CD4-positive, alpha-beta memory T cell (primary cell): ENCODE measurements at places on chromosomes 11 and 22.
A peak's percentile ranks its signal among the peaks of the same experiment; 100 is the strongest.

DNA sequence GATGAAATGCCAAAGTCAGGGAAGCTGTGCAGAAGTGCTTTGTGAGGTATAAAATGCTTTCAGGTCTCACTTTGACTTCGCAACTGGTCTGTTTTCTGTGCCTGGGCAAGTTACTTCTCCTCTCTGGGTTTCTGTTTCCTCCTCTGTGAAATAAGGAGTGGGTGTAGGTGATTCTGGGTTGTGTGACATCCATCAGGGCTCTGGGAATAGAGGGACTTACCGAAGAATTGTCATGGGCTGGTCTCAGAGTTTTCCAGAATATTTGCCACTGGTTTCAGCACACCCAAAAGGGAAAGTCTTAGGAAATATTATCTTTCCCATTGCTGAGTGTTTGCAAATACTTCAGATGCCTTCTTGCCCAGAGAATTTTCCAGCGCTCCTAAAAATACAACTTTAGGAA lies 118.4 kb downstream of the KIAA1671 start:
- no peak for DNase-seq

DNA sequence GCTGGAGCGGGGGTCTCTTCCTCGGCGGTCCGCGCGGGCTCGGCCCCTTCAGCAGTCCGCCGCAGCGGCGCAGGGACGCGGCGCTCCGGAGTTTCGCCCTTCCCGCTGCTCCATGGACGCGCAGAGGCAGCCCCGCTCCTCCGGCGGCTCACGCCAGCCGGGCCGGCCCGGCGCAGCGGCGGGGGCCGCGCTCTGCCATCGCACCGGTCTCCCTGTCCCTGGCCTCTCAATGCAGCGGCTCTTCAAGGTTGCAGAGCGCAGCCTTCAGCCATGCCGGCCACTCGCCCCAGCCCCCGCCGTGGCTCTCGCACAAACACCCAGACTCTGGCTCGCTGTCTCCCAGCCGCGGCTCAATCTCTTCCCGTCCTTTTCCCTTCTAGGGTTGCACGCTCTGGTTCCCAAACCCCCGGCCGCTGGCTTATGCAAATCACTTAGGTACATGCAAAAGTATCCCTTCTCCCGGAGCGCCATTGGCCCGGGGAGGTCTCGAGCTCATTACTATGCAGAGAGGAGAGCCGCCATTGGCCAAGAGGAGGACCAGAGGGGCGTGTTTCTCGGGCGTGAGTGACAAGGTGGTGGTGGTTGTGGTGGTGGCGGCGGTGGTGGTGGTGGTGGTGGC lies at the start of gene LGR4:
LGR4 (minus strand) TSS at position 393 of the 619 bp plus-strand sequence. CDS start 488 bp downstream, outside the sequence.
- peak; percentile 70 for DNase-seq

DNA sequence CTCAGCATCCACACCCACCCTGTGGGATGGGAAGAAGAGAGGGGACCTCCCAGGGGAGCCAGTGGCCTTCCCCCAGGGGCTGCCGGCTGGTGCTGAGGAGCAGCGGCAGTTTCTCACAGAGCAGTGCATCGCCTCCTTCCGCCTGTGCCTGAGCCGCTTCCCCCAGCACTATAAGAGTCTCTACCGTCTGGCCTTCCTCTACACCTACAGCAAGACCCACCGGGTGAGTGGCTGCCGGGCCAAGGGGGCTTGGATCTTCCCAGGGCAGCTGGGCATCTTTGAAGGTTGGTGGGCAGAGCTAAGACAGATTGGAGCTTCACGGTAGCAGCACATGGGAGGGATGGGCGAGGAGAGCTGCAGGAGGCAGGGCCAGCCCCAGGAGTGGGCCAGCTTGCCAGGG lies 61.8 kb upstream of the SUSD2 start:
- DNase-seq: no peak

DNA sequence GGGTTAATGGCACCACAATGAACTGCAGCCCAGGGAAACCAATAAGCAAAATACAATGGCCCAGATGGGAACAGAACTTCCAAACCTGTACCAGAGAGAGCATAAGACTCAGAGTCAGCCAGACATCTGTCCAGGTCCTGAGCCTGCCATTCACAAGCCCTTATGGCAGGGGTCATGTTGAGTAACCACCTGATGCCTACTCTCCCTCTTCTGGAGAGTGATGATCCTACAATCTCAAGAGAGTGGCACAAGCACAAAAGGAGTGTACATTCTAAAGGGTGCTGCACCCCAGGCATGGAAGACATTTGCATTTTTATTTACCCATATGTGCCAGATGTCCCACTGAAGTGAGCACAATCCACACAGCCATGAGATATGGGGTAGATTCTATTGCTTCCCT lies 10.6 kb downstream of the TENM4 start:
- no peak for DNase-seq

DNA sequence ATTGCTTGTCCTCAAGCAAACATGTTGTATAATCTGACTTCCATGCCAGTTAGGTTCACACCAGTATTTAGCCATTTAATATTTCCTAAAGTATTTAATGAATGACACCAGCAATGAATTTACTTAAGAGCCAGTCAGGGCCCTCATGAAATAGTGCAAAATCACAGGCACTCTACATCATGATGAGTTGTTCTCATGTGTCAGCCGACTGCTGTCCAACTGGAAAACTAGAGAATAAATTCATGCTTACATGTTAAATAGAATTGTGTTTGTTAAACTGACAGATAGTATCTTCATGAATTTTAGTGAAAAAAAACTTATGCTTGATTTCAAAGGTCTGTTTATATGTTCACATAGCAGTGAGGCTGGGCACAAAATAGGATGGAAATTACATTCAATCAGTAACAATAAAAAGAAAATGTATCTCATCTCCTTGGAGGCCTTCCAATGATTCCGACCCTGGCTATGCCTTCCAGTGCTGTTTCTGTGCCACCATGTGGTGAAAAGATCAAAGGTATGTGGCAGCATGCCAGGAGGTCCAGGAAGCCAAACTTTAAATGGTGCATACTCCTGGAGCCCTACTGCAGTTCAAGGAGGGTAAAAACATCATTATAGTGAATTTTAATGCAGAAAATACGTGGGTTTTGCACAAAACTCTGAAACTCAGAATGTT lies 45.2 kb downstream of the CTSC start:
- DNase-seq: no peak

- no peak for DNase-seq
Measured at GRCh38 chr11:1349327-1350041, 40.1 kb upstream of the TOLLIP start.

DNA sequence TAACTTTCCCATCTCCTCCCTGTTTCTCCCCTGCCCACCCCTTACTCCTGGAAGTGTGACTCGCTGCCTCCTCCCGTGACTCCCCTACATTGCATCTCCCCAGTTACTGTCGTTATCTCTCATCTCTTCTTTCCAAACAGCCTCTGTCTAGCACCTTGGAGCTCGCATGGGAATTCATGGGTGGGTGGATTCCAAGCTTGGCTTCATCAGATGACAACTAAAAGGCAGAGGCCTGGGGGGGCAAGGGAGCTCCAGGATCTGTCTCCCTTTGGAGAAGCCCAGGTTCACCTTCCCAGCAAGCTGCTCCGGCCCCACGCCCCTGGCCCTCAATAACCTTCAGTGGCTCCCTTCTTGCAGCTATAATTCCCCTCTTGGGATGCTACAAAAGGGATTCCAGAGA lies 6.9 kb upstream of the CCND1 start:
- DNase-seq: no peak

DNA sequence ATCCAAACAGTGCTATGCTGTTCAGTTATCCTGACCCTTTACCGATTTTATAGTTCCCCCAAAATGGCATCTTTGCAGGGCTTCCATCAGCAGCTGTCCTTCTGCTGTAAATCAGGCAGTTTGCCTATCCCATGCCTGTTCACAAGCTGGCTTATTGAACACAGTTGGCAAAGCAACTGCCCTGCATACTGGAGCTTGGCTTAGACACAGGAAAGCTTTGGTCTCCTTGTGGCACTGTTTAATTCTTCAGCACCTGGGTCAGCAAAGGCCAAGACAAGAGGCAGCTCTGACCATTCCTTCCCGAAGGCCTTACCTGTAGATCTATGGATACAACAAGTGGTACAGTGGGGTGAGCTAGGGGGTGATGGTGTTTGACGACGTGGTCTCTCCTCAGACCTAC lies 32.2 kb downstream of the TSPAN18 start:
- DNase-seq: no peak

DNA sequence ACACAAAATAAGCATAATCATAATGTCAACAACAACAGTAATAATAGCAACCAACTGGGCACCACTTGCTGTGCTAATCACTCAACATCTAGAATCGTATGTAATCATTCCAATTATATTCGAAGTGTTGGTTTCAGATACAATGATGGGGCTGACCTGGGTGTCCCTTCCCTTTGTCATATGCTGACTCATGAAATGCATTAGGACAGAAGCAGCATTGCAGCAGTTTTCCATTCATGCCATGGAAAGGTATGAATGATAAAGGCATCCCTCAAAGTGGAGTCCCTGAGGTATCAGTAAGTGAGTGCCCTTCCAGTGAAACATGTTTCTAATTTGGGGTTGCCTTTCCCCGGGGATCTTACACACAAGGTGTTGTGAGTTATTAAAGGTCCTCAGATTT lies 46.3 kb upstream of the ANO3 start:
- no peak for DNase-seq

- peak; percentile 27 for DNase-seq
Measured at GRCh38 chr22:29310863-29311339, 4.5 kb downstream of the GAS2L1 start.

DNA sequence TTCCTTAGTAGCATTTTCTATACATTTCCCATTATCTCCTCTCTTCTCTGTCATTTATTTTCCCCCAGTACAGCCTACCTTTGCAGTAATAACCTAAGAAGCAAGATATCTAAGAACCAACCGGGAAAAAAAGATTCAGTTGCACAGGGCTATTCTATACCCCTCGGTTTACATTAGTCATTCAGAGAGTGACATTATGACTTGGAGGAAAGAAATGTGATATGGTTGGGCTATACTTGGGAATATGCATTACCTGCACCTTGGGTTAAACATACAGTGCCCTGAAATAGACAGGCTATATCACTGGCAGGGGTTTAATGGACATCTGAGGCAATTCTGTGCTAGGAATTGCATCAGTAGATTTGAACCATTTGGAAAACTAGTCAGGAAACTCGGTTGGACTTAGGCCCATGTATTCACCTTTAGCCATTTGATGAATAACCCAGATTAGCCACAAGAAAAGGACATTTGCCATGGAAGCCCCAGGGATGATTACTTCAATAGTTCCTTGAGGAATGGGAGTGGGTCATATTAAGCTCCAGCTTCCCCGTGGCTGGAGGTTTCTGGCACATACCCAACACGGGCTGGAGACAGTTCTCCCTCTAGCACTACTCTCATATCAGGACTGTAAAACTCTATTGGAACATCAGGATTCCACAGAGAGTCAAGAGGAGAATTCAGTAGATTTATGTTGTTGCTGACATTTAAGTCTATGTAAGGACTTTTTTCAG lies 973.2 kb downstream of the NTM start:
- no peak for DNase-seq

GRCh38 chr22:39215426-39216142 lies 29.2 kb downstream of the PDGFB start:
- DNase-seq: peak; percentile 57

- no peak for DNase-seq
Measured at GRCh38 chr11:92495107-92495793, 270.6 kb downstream of the FAT3 start.

DNA sequence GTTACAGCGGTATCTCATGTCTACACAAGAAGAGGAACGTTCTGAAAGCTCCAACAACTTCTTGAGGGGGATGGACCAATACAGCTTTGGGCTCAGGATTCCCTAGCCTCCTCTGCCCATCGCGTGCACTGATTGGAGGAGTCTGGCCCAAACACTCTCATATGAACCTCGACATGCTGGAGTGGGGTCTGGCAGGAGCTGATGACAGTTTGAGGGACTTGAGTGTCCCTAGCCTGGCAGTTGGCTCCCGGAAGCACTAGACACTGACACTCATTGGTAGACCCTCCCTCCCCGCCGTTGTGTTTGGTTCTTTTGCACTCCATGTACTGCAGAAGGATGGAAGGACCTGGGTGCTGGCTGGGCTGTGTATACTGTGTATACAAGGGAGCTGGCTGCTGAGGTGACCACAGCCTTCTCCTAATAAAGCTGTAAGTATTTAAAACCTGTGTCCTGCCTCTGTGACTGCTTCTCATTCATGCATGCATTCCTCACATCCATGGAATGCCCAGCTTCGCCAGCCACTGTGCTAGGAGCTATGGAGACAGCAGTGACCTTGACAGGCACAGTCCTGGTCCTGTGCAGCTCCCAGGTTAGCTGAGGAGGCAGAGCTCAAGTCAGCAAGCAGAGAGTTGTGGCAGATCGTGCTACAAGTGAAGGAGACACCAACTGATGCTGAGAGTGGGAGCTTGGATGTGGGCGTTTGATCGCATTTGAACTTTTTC lies 27.9 kb downstream of the ADAMTS15 start:
- no peak for DNase-seq
